Activated effector memory CD4-positive, alpha-beta T cell treated with anti-CD3 and anti-CD28 coated beads, Interleukin-2, amount 50 U/mL, for 16 hours (primary cell): ENCODE measurements at places on chromosomes 3 and 15.
A peak's percentile ranks its signal among the peaks of the same experiment; 100 is the strongest.

DNA sequence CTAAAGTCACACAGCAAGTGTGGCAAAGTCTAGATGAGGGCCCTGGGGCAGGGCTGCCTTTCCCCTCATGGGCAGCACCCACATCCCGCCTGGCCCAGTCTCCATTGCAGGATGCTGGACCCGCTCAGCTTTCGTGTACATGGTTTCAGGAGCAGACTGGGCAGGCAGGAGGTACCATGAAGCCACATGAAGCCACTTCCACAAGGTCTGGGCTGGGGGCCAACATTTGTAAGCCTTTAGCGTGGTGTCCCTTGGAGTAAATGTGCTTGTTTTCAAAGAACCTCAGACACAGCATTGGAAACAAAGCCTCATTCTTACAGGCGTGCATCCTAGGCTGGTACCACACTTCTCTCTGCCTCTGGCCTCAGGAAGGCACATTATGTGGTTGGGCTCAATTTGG, 34.5 kb downstream of the UMPS start:
- no peak for DNase-seq

DNA sequence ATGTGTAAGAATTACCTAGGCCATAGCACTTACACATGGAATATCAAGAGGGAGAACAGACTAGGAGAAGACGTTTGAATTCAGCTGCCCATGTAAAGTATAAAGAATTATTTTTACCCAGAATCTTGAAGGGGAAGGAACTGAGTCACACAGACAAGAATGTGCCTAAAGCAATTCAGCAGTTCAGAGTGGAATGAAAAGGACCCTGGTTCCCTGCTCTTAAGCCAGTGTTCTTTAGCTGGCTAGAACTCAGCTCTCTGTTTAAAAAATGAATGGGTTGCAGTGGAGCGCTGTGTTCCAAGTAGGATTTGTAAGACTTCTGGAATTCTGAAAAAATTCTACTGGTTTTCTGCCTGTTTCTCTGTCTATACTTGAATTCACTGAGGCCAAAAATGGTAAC, 440.2 kb downstream of the LPP start:
- no peak for DNase-seq

DNA sequence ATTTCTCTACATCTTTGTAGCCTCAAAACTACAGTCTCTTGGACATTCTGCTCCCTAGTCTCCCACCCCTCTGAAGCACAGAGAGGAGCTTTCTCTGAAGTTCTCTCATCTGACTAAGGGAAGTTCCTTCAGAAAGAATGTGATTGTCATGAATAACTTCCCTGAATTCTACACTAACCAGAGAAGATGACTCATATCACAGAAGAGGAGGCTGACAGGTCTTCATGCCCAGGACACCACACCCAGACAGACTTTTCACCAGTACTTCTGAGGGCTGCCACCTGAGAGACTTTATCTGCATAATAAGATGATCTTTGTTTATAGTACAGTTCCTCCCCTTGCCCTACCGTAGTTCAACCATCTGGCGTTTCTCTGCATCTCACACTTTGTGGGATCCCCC, 52.8 kb downstream of the CDIN1 start:
- no peak for DNase-seq

DNA sequence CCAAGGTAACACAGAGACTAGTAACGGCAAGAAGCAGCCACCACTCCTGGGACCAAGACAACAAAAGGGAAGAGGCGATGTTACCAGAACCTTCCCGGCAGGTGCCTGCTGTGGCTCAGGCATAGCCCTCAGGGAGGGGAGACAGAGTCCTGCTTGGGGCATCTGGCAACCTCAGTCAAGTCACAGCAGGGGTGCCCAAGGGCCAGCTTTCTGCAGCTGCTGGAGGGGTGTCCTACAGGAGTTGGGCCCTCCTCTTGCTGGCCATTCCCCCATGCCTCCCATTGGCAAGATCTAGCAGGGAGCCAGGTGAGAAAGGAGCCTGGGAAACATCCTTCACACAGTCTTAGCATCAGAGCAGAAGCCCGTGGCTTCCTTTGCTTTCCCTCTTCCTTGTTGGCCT, 197.3 kb upstream of the IL12A start:
- no peak for DNase-seq

DNA sequence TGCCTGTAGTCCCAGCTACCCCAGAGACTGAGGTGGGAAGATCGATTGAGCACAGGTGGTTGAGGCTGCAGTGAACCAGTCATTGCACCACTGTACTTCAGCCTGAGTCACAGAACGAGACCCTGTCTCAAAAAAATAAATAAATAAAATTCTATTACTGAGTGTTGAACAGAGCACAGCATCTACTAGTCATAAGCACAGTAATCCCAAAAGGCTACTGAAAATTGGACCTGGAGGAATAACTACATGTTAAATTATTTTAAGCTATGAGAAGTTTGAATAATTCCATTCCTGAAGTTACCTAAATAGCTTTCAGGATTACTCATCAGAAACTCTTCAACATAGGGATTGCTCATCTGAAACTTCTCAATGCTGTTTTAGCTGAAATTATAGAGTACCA, 43.4 kb downstream of the ARMC8 start:
- no peak for DNase-seq

GRCh38 chr3:149044339-149045083, 41.8 kb downstream of the HLTF start:
- DNase-seq: no peak

DNA sequence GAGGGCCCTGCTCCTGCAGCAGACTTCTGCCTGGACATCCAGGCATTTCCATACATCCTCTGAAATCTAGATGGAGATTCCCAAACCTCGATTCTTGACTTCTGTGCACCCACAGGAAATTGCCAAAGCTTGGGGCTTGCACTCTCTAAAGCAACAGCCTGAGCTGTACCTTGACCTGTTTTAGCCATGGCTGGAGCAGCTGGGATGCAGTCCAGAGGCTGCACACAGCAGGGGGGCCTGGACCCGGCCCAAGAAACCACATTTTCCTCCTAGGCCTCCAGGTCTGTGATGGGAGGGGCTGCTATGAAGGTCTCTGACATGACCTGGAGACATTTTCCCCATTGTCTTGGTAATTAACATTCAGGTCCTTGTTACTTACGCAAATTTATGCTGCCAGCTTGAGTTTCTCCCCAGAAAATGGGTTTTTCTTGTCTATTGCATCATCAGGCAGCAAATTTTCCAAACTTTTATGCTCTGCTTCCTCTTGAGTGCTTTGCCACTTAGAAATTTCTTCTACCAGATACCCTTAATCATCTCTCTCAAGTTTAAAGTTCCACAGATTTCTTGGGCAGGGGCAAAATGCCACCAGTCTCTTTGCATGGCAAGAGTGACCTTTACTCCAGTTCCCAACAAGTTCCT, 11.8 kb upstream of the MYO5A start:
- no peak for DNase-seq

- no peak for DNase-seq
Observed at GRCh38 chr3:23952646-23953045, 7.6 kb downstream of the NR1D2 start.

DNA sequence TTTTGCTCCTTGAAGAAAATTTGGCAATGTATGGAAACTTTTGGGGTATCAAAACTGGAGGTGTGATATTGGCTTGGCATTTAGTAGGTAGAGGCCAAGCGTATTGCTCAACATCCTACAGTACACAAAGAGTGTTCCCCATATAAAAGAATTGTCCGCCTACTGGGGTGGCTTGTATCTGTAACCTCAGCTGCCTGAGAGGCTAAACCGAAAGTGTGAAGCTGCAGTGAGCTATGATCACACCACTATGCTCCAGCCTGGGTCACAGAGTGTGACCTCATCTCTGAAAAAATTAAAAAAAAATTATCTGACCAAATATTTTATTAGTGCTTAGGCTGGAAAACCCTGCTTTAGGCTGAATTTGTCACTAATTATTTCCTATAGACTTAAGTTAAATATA, 483.9 kb downstream of the PYDC2 start:
- no peak for DNase-seq

- no peak for DNase-seq
Observed at GRCh38 chr3:100106531-100107141, 7.7 kb downstream of the FILIP1L start.

GRCh38 chr3:126982126-126982470, 817 bp upstream of the PLXNA1 start:
- DNase-seq: peak; percentile 89

- DNase-seq: no peak
Observed at GRCh38 chr3:104555728-104556127, 811.0 kb upstream of the ALCAM start.

DNA sequence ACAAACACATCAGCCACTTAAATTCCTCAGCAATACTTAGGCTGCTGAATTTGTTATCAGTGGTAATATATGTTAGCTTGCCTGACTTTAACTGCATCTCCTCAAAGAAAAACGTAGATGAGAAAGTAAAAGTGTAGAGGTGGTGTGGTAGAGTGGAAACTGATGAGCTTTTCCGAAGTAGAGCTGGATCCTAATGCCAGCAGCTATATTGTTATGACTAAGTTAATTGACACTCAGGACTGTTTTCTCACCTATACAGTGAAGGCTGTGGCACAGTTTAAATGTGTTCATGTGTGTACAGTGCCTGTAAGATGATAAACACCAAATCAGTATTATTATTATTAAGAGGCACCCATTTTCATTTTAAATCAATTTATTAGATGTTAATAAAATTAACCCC, 174.9 kb downstream of the TNIK start:
- no peak for DNase-seq

DNA sequence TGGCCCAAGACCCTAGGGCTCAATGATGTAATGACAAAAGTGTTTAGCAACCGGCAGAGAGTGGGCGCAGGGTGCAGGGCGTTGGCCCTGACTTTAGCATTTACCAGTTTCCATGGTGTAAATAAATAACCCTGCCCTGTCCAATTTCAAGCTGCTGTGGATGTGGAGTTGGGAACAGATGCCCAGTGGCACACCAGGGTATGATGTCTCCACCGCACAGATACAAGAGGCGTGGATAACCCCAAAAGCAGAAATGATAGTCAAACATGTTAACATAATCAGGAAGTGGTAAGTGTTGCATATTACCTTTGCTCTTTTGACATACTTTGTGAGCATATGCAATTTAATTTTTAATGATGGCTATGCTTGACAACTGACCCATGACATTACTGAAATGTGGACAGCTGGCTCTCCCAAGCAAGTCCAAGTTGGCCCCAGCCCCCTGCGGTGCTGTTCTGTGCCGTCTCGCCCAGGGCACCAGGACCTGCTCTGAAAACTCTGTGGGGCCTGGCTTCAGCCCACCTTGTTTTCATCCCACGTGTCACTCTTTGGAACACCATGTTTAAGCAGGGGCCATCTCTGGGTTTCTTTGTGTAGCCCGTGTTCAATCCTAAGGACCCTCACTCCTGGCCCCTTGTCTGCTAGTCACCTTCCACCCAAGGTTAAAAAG, 10.8 kb upstream of the ANPEP start:
- no peak for DNase-seq

DNA sequence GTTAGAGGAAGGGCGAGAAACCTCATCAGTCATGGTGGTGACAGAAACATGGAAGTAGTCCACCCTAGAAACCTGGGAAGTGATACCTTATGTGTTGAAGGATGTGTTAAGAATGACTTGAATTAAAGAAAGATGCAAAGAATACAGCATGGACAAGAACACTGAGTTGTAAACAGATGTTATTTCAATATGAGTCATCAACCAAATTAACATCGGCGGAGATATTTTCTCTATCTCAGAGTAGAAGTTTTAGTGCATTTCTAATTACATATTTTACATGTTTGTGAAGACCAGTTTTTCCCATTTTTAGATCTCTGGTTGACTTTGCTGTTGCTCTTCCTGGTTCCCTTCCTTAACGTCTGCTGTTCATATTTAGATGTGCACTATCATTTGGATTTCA, 268.8 kb upstream of the TBL1XR1 start:
- no peak for DNase-seq

- no peak for DNase-seq
Observed at GRCh38 chr3:180180795-180181194, 144.1 kb upstream of the PEX5L start.

- DNase-seq: no peak
Observed at GRCh38 chr15:36529296-36530011, 50.0 kb upstream of the CDIN1 start.

DNA sequence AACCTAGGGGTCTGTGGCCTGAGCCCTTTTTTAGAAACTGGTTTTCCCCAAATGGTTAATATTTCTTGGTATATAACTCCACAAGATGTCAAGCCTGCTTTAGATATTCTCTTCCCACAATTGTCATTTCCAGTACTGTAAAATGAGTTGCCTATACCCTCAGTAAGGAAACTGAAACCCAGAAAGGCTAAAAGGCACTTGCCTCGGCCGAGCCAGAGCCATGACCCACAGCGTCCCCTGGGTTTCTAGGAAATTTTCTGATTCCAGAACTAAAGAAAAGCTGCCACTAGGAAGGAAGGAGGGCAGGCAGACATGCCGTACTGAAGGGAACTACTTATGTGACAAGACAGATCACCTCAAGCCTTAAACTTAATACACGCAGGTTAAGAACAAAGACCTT, 59.1 kb downstream of the ATP8B4 start:
- no peak for DNase-seq

- DNase-seq: no peak
Observed at GRCh38 chr3:120569222-120570057, 26.7 kb upstream of the NDUFB4 start.

- DNase-seq: no peak
Observed at GRCh38 chr15:75420698-75421097, 30.8 kb downstream of the SIN3A start.

- DNase-seq: no peak
Observed at GRCh38 chr15:28289694-28290463, 32.1 kb downstream of the HERC2 start.

- no peak for DNase-seq
Observed at GRCh38 chr15:38247336-38247735, 5.3 kb upstream of the SPRED1 start.

DNA sequence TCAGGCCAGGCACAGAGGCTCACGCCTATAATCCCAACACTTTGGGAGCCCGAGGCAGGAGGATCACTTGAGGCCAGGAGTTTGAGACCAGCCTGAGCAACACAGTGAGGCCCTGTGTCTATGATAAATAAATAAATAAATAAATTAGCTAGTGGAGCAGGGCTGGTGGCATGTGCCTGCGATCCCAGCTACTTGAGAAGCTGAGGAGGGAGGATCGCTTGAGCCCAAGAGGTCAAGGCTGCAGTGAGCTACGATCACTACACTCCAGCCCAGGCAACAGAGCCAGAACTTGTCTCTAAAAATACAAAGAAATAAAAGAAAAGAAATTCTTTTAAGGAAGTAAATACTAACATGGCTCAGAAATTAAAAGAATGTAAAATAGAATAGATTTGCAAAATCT, 91.8 kb downstream of the LIPC start:
- peak; percentile 6 for DNase-seq

- DNase-seq: peak; percentile 85
Observed at GRCh38 chr15:70096215-70097062, 1.3 kb downstream of the TLE3 start.

DNA sequence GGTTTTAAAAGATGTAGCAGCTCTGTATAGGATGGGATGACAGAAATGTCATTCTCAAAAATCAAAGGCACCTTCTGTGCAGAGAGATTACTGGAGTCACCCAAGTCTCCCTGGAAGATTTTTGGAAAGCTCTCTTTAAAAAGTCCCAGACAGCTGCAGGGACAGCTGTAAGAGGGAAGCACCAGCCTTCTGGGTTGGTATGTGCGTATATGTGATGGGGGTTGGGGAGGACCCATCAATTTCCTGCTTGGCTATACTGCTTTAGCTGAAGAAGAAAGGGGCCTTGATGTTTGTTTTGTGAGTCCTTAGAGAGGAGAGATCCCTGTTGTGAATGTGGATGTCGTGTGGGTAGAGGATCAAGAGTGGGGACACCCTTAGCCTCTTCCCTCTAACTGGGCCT, 5.4 kb upstream of the SEC11A start:
- DNase-seq: no peak
